NCI-H1436 treated with DMSO at 0.1 percent for 48 hours (cell line): ENCODE measurements at places on chromosomes 1 and 21.

DNA sequence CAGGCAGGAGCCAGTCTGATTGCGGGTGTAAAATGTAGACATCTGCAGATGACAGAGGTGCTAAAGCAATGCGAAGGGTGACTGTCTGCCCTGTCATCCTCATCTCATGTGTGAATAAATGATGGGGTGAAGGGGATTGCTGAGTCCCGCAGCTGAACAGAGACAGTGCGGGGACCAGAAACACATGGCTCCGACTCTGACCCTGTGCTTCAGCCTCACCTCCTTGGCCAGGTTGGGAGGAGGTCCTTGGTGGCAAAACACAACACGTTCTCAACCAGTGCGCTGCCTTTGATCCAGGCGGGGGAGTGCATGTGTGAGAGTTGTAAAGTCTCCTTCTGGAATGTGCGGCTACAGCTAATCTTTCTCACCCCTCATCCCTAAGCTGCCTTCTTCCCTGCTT lies 32.0 kb upstream of the TTC22 start:
- DNase-seq: no peak

- peak; percentile 76 for DNase-seq
These were observed 9.9 kb downstream of the PLOD1 start for GRCh38 chr1:11944358-11944931.

DNA sequence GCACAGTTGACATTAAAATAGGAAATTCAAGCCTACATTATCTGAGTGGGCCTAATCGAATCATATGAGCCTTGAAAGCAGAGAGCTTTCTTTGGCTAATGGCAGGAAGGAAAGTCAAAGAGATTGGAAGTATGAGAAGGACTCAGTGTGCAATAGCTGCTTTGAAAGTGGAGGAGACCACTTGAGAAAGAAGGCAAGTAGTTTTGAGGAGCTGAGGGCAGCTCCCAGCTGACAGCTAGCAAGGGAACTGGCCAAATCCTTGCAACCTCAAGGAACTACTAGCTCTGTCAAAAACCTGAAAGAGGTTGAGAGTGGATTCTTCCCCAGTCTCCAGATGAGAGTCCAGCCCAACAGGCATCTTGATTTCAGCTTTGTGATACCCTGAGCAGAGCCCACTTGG lies 149.0 kb upstream of the CACYBP start:
- no peak for DNase-seq

GRCh38 chr1:94130851-94131595 lies 10.1 kb upstream of the ABCA4 start:
- DNase-seq: no peak
